Fibroblast of skin of back (primary cell): ENCODE measurements at places on chromosomes 12 and 14.

DNA sequence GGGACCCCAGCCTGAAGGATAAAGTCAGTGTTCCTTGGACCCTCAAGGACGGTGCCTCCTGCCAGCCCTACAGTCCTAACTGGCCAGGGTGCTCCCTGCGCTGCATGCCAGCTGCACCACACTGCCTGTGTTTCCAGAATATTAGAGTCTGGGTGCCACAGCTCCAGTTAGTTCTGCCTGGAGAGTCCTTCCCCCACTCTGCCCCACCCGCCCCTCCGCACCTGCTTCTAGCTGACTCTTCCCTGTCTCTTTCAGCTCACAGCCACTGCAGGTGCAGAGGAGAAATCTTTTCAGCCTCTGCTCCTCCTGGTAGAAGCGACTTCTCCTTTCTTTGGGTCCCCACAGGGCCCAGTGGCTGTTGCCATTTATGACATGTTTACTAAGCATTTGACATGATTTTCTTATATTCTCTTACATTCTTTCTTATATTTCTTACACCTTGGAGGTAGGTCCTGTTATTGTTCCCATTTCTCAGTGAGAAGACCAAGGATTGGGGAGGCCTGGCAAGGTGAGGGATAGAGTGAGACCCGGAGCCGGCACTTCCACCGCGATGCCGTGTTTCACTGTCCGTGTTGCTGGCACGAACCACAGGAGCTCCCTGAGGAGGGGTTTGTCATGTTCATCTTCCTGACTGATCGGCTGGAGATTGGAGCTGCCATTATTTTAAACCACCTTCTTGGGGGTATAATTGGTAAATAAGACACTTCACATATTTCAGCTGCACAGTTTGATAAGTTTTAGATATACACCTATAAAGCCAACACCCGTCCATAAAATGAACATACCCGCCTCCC is 29.4 kb downstream of the SYNE3 start:
- no peak for DNase-seq

GRCh38 chr12:85489194-85489593 is 209.2 kb downstream of the ALX1 start:
- DNase-seq: no peak

DNA sequence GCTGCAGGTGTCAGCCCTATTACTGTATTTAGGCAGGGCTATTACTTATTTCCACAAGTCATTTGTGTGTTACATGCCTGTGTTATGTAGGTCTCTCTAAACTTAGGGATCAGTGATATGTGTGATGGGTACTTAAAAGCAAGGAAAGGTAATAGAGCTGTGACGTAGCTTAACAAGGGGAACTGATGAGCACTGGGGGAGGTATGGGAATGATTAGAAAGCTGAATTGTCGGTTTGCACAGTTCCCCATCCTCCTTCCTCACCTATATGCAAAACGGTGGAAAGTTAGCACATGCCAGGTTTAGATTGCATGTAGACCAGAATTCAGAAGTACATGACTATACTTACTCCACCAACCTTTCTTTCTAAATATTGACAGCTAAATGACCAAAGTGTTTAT is 494.3 kb upstream of the GARIN6 start:
- DNase-seq: no peak

DNA sequence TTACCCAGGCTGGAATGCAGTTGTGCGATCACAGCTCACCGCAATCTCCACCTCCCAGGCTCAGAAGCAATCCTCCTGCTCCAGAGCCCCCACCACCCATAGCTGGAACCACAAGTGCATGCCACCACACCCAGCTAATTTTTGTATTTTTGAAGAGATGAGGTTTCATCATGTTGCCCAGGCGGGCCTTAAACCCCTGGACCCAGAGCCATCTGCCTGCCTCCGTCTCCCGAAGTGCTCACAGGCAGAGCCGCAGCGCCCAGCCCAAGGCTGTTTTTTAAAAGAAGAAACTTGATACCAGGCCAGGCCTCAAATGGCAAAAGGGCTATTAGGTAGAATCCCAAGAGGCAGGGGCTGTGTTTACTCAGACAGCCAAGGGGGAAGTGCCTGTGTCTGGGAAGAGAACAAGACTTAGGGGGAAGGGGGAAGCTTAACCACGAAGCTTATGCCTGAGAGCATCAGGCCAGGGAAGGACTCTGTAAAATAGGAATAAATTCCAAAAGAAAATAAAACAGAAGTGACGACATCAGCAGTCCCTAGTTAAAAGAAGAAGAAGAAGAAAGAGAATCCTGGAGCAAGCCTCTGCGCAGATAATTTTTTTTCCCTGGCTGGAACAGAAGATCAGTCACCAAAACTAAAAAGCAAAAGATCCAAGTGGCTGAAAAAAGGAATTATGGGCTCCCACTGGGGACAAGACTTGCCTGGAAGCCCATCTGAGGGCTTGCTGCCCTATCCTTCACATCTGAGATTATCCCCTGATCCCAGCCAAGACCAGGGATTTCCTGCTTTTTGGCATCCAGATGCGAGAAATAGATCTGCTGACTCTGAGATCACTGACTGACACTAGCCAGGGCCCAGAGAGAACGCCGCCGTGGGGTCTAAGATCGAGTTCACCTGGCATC is 170.5 kb downstream of the NDUFA12 start:
- DNase-seq: peak; percentile 51

DNA sequence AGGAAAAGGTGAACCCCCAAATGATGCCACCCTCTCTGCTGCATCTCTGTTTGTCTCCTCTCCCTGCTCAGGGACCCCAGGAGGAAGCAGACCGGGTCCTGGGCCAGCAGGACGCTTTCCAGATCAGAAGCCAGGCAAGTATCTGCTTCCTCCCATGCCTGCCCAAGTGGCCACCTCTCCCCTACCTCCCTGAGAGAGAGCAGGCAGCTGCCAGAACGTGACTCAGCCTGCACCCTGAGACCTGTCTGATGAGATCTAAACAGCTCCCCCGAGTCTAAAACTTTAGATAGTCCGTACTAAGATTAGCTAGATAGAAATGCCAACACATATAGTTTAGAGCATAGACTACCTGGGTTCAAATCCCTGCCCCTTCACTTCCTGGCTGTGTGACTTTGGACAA is 31.2 kb upstream of the OAS1 start:
- no peak for DNase-seq

DNA sequence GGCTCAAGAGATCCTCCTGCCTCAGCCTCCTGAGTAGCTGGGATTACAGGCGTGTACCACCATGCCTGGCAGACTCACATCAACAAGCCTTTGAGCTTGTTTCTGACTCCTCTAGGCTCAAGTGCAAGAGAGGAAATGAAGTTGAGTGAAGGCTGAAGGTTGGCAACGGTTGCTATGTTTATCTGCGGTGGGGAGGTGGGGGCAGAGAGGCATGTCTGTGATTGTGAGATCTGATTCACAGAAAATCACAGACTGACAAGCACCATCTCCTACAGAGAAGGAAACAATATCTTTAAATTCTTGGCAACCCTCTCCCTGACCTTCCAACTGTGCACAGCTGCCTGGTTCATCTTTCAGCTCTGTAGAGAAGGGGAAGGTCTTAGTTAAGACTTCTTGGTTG is 22.1 kb upstream of the NINJ2 start:
- peak; percentile 36 for DNase-seq
